ENCODE measurements at places on chromosomes 13 and 19.

- DNase-seq, result no peak
These were observed 130.6 kb downstream of the KLF5 start for GRCh38 chr13:73189362-73189761.

DNA sequence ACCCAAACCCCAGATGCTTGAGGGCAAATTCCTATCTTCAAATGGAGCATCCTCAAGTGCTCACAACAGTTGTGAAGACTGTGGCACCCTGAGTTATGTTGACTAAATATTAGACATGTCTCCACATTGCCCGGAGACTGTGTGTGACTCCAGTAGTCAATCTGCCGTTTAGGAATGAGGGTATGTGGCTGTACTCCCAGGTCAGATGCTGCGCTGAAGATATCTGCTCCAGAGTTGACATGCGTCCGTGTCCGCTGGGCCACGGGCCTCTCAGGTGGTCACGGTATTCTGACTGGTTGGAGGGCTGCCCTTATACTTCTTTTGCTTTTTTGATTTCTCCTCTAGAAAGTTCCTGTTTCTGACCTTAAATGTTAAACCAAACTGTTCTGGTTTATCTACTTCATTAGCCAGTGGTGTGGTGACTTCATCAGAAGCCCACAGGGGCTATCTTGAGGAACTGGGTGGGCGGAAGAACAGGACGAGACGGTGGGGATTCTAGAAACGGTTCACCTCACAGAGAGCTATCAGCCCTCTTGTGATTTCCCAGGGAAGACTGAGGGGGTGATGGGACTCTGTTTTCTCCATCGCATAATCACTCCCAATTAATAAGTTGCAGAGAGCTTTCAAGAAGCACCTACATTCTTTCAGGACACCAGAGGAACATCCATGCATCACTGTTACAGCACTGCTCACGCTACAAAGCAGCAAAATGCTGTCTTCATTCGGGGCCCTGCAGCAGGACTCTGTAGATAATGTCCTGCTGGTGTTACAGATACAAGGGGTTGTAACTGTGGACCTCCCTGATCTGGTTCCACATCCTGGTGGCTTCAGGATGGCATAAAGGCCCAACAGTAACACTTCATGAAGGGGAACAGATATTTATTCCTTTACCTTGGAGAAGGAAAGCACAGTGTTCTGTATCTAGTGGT lies 1.3 kb upstream of the LCP1 start:
- no peak for DNase-seq

DNA sequence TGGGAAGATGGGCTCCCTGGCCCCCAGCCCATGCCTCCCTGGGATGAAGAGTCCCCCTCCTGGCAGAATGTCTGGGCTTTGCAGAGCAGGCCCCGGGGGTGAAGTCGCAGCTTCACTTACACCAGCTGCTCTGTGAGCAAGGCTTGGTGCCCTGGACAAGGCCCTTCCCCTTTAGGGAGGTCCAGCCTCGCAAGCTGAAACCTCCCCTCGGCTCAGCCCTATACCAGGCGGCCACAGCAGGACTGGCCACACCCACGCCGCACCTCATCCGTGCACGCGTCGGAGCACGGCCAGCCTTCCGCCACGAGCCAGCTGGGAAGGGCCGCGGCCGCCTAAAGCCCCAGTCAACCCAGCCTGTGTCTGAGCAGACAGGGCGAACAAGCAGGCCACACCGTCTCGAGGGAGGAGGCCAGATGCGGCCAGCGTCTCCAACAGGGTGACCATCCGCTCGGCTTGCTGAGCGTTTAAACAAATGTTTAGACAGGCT lies 83.2 kb upstream of the MCF2L start:
- DNase-seq, result no peak

DNA sequence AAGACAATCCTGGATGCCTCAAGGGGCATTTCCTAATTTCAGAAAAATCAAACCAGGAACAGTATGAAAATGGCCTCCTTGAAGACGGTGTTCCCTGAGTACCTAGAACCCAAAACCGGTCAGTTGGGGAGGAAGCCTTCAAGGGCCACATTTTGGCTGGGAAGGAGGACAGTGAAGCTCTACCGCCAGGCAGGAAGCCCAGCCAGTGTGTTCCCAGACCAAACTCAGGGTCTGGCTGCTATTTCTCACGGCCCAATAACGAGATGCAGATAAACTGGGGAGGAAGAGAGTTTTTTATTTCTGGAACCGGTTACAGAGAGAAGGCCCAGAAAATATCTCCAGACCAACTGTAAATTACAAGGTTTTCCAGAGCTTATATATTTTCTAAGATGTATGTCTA lies 24.3 kb upstream of the CEACAM21 start:
- no peak for DNase-seq

GRCh38 chr13:60329221-60329923 lies 67.6 kb upstream of the TDRD3 start:
- DNase-seq, result no peak

- no peak for DNase-seq
These were observed 11.4 kb downstream of the ALOX5AP start for GRCh38 chr13:30746791-30747190.

DNA sequence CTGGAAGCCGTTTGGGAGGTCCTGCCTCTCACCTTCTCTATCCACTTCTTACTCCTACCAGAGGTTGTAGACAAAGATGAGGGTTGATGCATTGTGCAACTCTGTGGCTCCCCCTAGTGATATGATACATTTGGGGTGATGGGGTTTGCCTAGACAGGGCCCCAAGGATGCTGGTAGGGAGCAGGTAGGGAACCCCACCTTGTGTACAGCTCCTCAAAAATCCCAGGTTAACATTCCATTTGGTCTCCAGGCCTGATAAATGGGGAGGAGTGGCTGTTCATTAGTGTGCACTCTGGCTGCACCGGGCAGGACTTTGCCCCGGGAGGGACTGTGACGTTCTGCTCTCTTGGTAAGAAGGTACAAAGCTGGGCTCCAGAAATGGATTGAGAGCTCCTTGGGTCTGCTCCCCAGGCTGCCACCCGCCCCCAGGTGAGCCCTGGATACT lies 19.2 kb downstream of the SIGLEC8 start:
- DNase-seq, result no peak

GRCh38 chr19:5880604-5881078 lies 10.3 kb upstream of the FUT5 start:
- no peak for DNase-seq

GRCh38 chr13:41775251-41775650 lies 185.7 kb downstream of the VWA8 start:
- DNase-seq, result no peak

DNA sequence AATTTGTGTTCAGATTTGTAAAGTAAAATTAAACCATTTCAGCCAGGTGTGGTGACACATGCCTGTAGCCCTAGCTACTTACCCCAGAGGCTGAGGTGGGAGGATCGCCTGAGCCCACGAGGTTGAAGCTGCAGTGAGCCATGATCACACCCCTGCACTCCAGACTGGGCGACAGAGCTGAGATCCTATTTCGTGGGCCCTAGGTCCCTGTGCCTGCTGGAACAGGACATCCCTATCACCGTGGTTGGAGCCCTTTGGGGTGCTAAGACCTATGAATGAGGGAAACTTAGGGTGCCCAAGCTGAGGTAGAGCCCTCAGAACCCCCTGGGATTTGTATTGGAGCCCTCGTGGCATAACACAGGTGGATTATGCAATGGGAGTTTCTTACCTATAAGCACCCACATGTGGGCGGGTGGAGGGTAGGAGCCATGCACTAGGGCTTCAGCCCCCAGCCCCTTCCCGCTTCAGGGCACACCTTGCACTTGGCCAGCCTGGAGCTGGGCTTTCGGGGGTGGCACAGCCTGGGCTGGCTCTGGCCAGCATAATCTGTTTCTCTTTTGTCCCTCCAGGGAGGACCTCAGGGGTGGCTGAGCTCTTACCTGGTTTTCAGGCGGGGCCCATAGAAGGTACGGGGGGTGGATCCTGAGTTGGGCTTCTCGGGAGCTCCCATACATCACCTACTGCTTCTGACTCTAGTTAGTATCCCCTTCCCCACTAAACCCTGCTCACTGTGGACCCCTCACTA lies 7.2 kb upstream of the USF2 start:
- peak; percentile 13 for DNase-seq

GRCh38 chr13:76759877-76760276 lies 126.3 kb downstream of the KCTD12 start:
- no peak for DNase-seq

GRCh38 chr13:38943231-38943630 lies 47.4 kb downstream of the STOML3 start:
- no peak for DNase-seq

GRCh38 chr13:29767006-29767405 lies 83.4 kb downstream of the UBL3 start:
- DNase-seq, result no peak

- DNase-seq, result no peak
These were observed 73.5 kb downstream of the PEPD start for GRCh38 chr19:33448159-33448516.

DNA sequence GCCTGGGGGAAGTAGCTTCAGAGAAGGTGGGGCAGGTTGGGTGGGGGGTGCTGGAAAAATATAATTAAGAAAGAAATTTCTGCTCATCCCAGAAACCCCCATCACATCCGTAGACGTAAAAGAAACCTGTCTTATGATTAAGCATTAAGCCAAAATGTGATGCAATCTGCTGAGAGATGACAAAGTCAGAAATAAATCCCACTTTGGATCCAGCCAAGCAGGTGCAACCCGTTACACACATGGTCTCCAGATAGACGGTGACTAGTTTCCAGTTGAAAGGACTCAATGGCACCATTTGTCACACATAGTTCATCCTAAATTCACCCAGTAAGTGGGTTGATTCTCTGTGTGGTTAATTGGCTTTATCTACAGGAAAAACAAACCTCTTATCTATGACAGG lies 34.1 kb downstream of the PSG5 start:
- DNase-seq, result no peak

- DNase-seq, result no peak
These were observed 35.2 kb downstream of the SMARCA4 start for GRCh38 chr19:10995926-10996600.

- DNase-seq, result no peak
These were observed 357.4 kb downstream of the TDRD3 start for GRCh38 chr13:60754211-60755090.

- no peak for DNase-seq
These were observed 10.5 kb downstream of the SMIM24 start for GRCh38 chr19:3469638-3470499.
